Testis (tissue), 5 donors: ENCODE measurements at places on chromosomes 16 and 17. TPM values are rescaled to one million over a fixed set of nuclear protein-coding genes. Genes with fewer than 3 reads are reported as not detected.

Gene GLP2R
- polyA plus RNA-seq, result 0.70 TPM

Gene METTL2A
- polyA plus RNA-seq, result 21.0 TPM

Gene DYNLRB2
- polyA plus RNA-seq, result 436 TPM

Gene HLF
- polyA plus RNA-seq, result 7.0 TPM

Gene SENP3
- polyA plus RNA-seq, result 108 TPM

Gene CD300A
- polyA plus RNA-seq, result 3.7 TPM

Gene KRTAP4-3
- polyA plus RNA-seq, result not detected

Gene CIITA
- 9.5 TPM for polyA plus RNA-seq

Gene SLC16A6
- polyA plus RNA-seq, result 2.2 TPM

Gene HS3ST2
- polyA plus RNA-seq, result 0.88 TPM

Gene CHRNE
- polyA plus RNA-seq, result 1.4 TPM

Gene ZPBP2
- 224 TPM for polyA plus RNA-seq

Gene FOXN1
- 0.69 TPM for polyA plus RNA-seq

Gene EPX
- polyA plus RNA-seq, result not detected

Gene PITPNM3
- polyA plus RNA-seq, result 6.3 TPM

Gene SEPTIN12
- 310 TPM for polyA plus RNA-seq

Gene MYOCD
- 7.3 TPM for polyA plus RNA-seq

Gene MYH8
- polyA plus RNA-seq, result 0.78 TPM

Gene MMD
- 38.3 TPM for polyA plus RNA-seq

Gene SHBG
- 17.8 TPM for polyA plus RNA-seq

Gene TMEM132E
- polyA plus RNA-seq, result 3.6 TPM

Gene GPR179
- 0.61 TPM for polyA plus RNA-seq

Gene ACSM2A
- polyA plus RNA-seq, result 0.28 TPM

Gene ZNF469
- polyA plus RNA-seq, result 0.98 TPM

Gene DVL2
- polyA plus RNA-seq, result 43.6 TPM

Gene ADORA2B
- polyA plus RNA-seq, result 1.6 TPM

Gene CACNA1G
- 1.7 TPM for polyA plus RNA-seq
